Suprapubic skin (tissue), 4 donors: ENCODE measurements at places on chromosomes 2 and 18. TPM values are rescaled to one million over a fixed set of nuclear protein-coding genes. Genes with fewer than 3 reads are reported as not detected.

DNA sequence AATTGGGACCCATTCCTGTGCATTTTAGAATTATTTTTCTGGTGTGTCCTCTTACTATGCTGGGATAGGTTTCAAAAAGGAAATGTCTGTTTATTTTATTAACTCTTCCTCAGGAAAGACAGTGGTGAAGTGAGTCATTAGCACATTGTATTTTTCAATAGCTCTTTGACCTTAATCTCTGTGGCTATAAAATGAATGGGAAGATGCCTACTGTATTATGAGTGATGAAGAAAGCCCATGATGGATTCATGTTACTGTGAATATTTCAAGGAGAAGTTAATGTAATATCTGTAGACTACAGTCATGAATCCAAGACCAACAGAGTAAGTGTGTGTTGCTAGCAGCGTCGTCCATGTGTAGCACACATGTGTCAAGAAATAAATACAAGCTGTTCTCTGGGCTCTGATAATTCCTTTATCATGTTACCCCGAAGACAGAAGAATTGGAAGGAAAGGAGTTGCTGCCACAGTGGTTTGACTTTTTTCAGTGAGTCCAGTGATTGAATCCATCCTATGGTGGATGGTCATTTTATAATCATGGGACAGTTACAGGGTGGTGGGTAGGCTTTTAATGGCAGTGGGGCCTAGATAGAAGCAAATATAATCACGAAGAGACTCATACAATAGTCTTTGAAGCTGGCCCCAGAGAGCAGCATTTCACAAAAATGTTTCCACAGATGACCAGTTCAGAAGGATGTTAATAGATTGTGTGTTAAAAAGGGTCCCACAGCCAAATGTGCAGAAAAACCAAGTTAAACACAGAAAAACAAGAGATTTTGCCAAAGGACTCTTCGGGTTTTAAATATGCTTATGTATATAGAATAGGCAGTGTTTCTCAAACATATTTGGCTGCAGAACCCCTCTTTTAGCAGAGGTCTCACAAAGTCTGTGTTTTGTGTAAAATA, 239.7 kb upstream of the RASGRP3 start:
- no peak for DNase-seq

Gene UGT1A10
- not detected for total RNA-seq

DNA sequence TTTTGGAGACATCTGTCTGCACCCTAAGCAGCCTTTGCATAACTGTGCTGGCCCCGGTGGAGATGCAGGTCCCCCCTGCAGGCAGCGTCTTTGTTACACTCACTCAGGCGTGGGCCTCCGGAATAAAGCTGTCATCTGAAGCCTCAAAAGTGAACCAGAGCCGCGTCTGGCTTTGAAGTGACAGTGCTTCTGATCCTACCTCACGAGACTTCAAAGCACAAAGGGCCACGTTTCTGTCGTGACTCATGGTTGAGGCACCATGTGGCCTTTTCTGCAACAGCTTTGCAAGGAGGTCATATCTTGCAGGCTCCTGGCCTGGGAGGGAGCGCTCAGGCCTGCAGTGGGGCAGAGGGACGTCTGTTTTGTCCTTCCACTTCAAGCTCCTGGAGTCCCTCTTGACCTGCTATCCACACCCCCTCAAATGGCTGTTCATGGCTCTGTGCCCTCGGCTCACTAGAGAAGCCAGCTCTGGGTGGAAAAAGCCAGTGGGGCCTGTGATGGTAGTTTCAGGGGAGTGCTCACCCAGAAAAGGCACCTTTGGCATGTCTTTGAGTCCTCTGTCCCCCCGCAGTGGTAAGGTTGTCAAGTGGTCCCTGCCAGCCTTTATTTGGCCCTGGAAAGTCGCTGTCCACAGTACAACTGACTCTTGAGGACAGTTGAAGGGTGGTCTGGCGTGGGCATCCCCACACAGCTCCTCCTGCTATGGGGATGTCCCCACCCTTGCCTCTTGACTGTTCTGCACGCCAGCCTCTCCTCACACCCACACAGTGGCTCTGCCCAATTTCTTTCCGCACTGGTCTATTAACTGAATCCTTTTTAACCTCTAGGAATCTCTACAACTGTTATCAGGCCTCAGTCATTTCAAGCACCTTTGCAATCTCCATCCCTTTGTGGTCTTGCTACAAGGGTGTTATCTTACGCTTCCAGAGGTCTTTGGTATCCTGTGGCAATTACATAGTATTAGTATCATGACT, 19.3 kb downstream of the GPR55 start:
- peak; percentile 69 for DNase-seq

DNA sequence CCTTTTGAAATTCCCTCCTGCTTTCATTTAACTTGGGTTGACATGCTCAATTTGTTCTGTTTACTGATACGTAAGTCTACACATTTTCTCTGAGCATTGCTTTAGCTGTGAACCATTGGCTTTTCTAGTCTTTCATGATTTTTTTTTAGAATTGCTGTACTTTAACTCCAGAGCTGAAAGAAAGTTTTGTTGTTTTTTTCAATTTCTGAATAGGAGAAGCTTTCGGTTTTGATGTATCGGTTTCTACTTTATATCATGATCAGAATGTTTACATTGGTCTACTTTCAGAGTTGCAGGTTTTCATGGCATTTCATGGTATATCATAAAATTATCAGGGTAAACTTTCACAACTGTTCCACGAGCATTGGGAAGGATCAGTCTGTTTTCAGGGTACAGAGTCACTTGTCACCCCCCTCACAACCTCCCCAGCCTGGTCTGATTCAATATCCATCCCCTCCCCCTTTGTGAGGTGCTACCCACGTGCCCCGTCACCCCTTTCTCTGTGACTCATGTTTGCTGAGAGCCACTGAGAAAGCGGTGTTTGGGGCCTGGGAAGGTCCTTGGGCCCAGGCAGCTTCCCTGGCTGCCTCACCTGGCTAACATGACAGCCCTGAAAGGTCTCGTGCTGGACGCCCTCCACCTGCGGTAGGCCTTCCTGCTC, 7.0 kb downstream of the ASTL start:
- no peak for DNase-seq

- no peak for DNase-seq
Observed at GRCh38 chr2:178568227-178568626, 88.0 kb downstream of the PLEKHA3 start.

- DNase-seq, result no peak
Observed at GRCh38 chr2:222903234-222904220, 42.7 kb downstream of the ACSL3 start.

- DNase-seq, result no peak
Observed at GRCh38 chr18:3150274-3150673, 69.5 kb downstream of the MYOM1 start.

DNA sequence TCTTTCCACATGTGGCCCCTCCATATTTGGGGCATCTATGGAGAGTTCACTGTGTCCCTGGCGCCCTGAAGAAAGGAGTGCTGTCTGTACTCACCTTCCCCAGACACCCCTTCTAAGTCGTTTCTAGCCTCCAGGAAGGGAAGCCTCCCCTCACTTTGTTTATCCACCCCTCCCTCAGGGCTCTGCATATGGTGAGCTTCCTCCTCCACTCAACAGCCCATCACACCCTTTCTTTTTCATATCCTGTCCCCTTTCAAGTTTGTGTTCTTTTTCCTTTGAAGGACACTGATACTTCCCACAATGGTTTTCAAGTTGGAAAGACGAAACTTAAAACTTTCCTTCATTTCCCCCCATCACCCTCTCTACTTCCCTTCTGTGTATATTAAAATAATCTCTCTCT, 291.4 kb upstream of the POU3F3 start:
- DNase-seq, result no peak

Gene PLEK
- total RNA-seq, result 1.7 TPM

DNA sequence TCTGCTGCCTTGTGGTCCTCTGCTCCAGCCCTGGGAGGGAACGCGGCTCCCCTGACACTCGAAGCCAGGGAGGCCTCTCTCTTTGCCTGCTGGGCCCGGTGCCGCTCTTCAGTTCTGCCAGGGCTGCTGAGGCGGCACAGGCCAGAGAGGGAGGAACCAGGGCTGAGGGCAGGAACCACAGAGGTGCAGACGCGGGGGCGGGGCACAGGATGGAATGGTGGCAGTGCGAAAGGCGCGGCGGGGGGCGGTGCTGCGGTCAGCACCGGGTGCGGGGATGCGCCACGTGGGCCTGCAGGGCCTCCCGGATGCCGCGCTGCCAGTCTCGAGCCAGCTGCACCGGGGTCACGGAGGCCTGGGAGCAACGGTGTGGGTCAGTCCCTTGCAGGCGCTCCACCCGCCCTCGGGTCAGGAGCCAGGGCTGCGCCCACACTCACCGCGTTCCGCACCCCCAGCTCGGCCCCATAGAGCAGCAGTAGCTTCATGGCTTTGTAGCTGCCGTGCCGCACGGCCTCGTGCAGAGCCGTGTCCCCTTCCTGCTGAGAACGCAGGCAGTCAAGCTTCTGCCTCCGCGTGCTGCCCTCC, 4.4 kb downstream of the ANKRD23 start:
- DNase-seq, result no peak

Gene CFAP221
- not detected for total RNA-seq

DNA sequence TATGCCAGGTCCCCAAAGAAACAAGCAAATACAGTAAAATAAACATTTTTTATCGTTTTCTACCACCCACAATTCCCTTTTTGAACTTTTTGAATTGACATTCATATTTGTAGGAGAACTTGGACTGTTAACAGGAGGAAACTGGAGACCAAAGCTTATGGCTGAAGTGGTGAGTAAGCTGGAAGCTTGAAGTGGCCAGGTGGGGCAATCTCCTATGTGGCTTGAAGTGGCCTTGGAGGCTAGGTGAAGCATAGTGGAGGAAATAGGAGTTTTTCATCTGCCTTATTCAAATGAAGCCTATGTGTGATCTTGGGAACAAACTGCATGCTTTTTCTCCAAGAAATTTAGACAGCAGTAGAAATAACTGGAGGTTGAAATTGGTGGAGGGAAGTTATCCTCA, 962.9 kb upstream of the FANCL start:
- no peak for DNase-seq

GRCh38 chr2:241132538-241133435, 16.5 kb downstream of the PASK start:
- no peak for DNase-seq

DNA sequence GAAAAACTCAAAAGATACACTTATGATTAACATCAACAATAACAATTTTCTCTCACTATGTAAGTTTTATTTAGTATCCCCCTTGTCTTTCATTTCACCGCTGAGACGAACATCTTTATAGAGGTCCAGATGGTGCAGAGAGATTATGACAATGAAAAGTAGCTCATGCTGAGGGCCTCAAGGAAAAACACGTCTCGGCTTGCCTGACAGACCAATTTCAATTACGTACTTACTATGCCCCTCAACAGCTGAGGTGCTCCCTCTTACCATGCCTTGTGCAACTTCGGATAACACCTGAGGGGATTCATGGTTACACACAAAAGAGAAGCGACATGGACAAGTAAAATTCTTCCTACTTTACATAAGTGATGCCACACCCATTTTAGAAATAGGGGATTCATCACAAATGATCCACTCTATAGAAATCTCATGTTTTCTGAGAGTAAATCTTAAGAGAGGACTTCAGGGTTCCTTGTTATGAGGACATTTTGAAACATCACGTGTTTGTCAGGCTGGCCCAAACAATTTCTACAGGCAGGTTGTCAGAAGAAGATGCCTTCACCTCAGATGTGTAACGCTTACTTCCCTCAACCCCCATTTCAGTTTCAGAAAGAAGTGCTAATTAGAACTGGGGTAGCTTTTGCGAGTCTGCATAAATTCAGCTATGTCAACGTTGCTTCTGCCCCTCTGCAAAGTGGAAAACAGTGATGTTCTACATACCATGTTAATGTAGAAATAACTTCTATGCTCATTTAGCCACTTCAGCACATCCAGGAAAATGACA, 191.4 kb downstream of the NRXN1 start:
- DNase-seq, result no peak
